ENCODE measurements at places on chromosomes 5 and 9.

DNA sequence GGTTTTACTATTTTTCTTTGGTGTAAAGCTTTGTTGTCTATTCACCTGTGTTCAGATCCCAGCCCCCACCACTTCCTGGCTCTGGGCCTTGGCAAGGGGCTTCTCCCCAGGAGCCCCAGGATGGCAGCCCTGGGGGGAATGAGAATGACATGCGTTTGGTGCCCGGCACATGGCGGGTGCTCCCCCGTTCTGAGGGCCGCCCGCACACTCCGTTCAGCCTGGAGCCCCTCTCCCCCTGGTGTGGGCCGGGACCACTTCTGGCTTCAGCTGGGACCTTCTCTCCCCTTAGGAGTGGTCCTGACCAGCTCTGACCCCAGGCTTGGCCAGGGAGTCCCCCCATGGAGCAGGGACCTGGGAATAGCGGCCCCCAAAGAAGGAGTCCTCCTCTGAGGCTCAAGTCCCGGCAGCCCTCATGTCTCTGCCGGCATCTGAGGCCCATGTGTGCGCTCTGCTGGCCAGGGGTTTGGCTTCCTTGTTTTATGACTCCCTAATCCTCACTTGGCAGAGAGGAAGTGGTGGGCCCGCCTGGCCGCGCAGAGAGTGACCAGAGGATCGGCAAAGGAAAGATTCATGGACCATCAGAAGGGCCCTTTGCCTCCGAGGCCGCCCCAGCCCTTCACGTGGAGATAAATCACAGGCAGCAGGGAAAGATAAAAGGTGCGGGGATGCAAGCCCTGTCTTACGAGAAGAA is 57.0 kb upstream of the LMX1B start:
- DNase-seq: no peak

GRCh38 chr9:121107029-121107428 is 32.3 kb downstream of the CNTRL start:
- DNase-seq: no peak

GRCh38 chr5:171493646-171494393 is 74.4 kb downstream of the FGF18 start:
- DNase-seq: no peak

- DNase-seq: no peak
These were observed 260.9 kb upstream of the TUT7 start for GRCh38 chr9:86614871-86615849.

GRCh38 chr5:159645179-159645846 is 271.0 kb upstream of the ADRA1B start:
- DNase-seq: no peak

DNA sequence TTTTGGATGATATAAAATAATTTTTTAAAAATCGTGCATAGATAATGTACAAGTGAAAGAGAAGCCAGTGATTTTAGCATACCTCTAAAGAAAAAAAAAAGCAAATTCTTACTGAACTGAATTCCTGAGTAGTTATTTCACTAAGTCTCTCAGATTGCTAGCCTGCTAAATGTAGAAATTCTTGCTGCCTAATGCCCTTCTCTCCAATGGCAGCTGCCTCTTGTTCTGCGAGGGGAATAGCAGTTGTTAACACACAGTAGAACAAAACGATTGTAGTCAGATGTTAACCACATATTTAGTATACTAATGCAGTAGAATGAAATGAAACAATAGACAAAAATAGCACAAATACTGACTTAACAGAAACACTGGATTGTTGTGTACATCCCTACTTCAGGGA is 26.8 kb downstream of the SMAD5 start:
- no peak for DNase-seq
